ENCODE measurements at places on chromosomes 2 and 18.

GRCh38 chr18:28684746-28685355 lies 507.9 kb upstream of the CDH2 start:
- no peak for DNase-seq

GRCh38 chr18:23166891-23167541 lies 31.7 kb downstream of the CABLES1 start:
- no peak for DNase-seq

DNA sequence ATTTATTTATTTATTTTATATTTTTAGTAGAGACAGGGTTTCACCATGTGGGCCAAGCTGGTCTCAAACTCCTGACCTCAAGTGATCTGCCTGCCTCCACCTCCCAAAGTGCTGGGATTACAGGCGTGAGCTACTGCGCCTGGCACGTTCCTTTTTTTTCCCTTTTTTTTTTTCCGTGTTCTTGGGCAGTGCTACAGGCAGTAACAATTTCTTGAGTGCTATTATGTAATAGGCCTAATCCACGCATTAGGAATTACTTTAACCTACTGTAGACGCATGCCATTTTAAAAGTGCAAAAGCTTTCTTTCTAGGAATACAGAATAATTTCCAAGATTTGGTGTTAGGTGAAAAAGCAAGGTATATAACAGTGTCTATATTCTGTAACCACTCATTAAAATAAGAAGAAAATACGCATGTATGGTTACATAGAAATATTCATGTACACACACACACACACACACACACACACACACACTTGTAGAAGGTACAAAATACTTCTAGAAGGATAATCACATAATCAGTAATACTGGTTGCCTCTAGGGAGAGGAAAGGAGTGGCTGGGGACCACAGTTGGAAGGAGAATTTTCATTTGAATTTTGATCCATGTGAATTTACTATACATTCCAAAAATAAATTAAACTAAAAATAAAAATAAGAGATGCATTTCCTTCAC lies 92.3 kb downstream of the METTL8 start:
- no peak for DNase-seq

DNA sequence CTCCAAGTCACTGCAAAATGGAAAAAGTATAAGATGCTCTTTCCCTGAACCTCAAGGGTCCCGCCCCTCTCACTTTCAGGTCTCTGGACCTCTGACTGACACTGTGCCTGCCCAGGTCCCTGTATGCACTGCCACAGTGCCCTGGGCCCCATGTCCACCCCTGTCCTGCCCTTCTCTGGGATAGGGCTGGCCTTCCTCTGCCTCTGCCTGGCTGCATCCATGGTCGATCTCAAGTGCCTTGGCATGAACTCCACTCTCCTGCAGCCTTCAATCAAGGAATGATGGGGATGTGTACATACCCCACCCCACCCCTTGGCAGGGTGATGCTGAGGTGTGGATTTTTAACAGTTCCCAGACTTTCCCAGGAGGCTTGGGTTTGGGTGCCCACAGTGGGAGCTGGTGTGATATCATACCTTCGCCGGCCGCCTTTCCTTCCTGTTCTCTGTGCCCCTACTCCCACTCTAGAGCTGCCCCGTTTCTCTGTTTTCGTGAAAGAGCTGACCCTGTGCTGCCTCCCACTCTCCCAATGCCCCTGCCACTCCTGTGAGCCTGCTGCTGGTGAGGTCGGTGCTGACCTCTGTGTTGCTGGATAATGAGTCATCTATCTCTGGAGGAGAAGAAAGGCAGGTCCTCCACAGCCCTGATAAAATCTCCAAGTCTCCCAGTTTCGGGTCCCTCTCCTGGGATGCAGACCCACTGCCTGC lies 18.9 kb downstream of the PTPN18 start:
- DNase-seq = no peak

DNA sequence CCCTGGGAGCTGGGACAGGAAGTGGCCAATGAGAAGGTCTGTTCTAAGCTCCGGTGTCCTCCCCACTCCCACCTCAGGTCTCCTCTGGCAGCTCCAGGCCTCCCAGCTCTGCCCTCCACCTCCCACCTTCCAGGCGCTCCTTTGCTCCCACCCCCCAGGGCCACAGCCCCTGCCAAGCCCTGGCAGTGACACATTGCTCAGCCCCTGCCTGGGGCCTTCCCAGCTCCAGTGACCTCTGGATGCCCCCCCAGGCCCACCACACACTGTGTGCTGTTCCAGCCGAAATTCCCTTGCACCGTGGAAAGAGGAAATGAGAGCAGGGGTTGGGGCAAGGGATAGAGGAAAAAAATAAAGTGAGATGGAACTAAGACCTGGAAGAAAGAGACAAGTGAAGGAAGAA lies 289.6 kb downstream of the CYP26B1 start:
- DNase-seq = no peak

GRCh38 chr2:241817126-241817820 lies 8.3 kb downstream of the NEU4 start:
- DNase-seq = no peak

- no peak for DNase-seq
Measured at GRCh38 chr18:6746386-6746960, 17.0 kb downstream of the ARHGAP28 start.

DNA sequence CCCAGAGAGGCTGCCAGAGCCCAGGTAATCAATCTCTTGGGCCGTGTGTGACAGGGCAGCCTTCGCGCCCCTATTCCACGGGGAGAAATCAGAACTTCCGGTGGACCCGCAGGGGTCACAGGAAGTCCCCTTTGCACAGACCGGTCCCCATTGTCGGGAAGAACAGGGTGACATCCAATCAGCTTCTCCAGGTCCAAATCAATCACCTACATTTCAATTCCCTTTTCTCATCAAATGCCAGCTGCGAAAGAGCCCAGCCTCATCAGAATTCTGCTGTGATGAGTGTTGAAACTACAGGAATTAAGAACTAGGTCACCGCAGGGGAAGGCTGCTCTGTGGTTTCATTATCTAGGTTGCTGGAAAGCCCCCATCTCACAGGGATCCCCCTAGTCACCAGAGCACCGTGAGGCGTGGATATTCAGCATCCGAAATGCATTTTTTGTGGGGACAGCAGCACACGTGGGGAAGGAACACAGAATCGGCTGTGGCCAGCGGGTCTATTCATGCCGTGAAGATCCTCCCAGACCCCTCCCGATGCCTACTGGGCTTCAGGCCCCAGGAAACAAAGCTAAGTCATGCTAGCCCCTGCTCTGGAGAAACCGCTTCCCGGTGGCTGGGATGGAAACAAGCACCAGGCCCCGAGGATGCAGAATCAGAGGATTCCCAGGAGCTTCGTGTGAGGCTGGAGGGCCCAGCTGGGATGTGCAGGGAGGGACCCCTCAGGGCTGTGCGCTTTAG lies 193.7 kb upstream of the ID2 start:
- DNase-seq = peak; percentile 75

DNA sequence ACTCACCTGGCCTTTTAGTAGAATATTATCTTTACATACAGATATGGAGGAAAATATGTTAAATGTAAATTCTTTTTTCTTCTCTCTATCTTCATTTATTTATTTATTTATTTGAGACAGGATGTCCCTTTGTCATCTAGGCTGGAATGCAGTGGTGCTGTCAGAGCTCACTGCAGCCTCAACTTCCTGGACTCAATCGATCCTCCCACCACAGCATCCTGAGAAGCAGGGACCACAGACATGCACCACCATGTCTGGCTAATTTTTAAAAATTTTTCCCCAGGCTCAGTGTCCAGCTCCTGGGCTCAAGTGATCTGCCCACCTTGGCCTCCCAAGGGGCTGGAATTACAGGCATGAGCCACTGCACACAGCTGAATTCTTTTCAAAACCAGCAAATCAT lies 20.3 kb downstream of the KYNU start:
- DNase-seq = no peak

DNA sequence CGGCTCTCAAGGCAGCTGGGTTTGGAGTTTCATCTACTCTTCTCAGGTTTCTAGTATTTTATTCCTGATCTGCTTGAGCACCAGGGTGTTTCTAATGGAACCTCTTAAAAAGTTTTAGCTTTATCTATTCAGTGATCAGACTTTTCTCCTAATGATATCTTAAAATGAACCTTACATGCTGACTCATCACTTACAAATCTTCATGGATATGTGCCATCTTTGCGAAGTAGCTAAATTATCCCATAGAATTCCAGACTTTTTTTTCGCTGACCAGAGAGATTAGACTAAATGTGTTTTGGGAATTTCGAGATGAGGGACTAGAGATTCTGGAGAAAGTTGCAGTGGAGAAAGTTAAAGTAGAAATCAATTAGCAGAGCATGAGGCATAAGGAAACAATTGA lies 401.0 kb downstream of the GRB14 start:
- DNase-seq = no peak

- DNase-seq = no peak
Measured at GRCh38 chr18:22303927-22304326, 113.8 kb downstream of the CTAGE1 start.

DNA sequence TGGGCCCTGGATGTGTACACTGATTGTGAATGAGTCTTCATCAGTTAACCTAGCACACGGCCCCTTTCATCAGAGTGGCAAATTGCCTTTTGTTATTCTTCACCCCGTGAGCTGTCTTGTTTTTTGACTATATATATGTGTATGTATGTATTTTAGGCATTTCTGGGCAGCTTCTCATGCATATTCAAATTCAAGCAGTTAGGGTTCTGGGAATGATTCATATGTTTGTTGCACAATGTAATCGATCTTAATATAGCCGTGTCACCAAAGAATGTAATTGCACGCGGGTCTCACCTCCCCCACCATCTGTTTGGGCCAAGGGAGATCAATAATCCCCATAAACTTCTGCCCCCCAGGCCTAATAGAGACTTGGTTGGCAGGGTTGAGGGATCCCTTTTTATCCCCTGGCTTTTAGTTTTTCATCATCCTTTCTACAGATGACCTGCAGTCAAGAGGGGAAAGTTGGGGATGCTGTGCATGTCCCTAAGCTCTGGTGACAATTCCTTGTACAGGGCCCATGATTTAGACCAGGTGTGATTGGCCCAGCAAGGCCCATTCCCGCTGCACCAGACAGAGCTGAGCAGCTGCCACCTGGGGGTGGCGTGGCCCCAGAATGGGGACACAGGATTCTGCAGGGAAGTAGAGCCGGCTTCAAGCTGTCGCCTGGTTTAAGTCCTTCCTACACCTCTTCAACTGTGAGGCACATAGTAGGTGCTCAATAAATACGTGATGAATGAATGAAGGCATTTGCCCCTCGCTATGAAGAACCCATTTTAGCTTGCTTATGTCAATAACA lies 19.2 kb downstream of the KCNF1 start:
- DNase-seq = no peak

GRCh38 chr18:10138719-10139118 lies 224.9 kb downstream of the VAPA start:
- DNase-seq = no peak

DNA sequence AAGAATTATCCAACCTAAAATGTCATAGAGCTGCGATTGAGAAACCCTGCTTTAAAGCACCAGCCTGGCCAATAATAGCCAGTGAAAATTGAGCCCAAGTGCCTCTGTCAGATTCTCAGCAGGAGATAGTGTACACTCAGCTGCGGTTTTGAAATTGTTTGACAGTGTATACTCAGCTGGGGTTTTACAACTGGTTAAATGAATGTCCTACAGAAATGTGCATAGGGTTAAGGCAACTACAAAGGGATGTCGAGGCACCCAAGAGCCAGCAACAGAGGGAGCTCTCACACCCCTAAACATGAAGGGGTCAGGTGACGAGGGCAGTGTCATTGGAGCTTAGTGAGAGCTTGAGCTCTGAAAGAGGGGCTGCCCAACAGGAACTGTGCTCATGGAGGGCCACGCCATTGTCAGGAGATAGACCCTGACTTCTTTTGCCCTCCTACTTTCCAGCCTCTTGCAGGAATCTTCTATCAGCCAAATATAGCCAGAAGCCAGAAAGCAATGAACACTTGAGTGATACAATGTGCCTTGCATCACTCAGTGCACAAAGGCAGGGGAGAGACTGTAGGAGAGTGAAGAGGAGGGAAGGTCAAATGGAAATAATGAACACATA lies 15.1 kb downstream of the ACTG2 start:
- peak; percentile 48 for DNase-seq

DNA sequence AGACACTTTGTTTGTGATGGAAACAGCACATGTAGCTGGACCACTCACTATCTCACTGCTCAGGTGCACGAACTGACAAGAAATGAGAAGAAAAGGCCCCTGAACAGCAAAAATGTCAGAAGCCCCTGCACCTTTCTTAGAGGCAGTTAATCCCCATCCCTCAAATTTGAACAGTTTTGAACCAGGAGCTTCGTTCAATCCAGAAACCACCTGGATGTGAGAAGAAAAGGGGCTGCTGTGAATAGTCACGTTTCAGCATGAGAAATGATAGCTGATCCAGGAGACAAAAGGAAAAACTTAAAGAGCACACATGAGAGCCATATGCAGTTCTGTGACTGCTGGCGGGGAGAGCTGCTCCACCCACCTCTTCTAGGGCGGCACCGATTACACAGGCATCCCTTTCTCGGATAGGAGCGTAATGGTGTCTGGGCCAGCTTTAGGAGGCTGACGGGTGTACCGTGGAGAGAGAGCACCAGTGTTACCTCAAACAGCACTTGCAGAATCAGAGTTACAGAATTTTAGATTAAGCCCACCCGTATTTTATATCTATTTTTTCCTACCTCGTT lies 117.0 kb upstream of the EML6 start:
- DNase-seq = no peak

GRCh38 chr2:98245491-98245890 lies 100.8 kb upstream of the CNGA3 start:
- no peak for DNase-seq
